ENCODE measurements at places on chromosomes 1 and 21.

DNA sequence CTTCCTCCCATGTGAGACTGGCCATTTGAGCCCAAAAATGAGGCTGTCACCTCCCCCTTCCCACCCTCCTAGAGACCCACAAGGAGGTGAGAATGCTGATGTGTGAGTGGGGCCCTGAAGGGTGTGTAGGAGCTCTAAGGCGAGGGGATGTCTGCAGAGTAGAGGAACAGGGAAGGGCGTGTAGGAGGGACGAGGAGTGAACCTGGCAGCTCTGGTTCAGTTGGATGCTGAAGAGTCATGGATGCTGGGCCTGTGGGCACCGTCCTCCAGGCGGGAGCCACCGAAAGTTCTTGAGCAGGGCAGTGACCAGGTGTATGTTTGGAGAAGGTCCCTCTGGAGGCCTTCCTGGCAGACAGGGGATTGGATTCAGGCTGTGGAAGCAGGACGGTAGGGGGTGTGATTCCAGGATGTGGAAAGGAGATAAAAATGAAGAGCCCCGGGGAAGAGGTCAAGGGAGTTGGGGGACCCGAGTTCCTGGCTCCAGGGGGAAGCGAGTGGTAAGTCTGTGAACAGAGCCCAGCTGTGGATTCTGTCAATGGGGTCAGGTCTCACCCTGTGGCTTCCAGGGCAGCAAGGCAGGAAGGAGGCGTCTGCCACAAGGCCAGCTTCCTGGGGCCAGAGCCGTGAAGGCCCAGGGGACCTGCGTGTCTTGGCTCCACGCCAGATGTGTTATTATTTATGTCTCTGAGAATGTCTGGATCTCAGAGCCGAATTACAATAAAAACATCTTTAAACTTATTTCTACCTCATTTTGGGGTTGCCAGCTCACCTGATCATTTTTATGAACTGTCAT lies 7.9 kb downstream of the SAMD11 start:
- DNase-seq = no peak

DNA sequence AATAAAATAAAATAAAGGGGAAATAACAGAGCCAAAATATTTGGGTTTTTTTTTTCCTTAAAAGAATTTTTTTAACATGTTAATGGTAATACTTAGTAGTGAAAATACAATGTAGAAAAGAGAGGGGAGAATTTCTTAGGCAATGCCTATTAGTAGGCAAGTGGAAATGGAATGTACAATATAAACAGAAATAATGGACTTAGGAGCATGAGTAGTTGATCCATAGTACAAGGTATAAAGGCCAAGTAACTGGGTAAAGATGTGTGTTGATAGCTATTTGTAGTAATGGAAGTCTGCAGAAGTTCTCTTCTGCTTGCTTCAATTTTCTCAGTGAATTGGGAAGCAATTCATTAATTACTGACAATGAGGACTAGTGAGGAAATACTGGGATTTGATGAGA lies 34.4 kb downstream of the TESK2 start:
- DNase-seq = no peak

GRCh38 chr1:240737766-240738265 lies 125.9 kb upstream of the GREM2 start:
- no peak for DNase-seq

- no peak for DNase-seq
Measured at GRCh38 chr1:39214021-39214713, 9.7 kb downstream of the MACF1 start.

GRCh38 chr1:15156807-15157380 lies 3.3 kb downstream of the TMEM51 start:
- no peak for DNase-seq
